ENCODE measurements at places on chromosomes 1 and 21.

GRCh38 chr1:115654663-115655305, 13.0 kb downstream of the VANGL1 start:
- no peak for DNase-seq

GRCh38 chr21:44290327-44291077, 4.8 kb downstream of the AIRE start:
- DNase-seq: peak; percentile 12

- DNase-seq: peak; percentile 80
Measured at GRCh38 chr1:11838349-11839272, 9.0 kb downstream of the NPPA start.

GRCh38 chr1:58841455-58841854, 57.6 kb upstream of the JUN start:
- DNase-seq: no peak

GRCh38 chr1:23751050-23751814, 8.0 kb downstream of the ELOA start:
- no peak for DNase-seq

DNA sequence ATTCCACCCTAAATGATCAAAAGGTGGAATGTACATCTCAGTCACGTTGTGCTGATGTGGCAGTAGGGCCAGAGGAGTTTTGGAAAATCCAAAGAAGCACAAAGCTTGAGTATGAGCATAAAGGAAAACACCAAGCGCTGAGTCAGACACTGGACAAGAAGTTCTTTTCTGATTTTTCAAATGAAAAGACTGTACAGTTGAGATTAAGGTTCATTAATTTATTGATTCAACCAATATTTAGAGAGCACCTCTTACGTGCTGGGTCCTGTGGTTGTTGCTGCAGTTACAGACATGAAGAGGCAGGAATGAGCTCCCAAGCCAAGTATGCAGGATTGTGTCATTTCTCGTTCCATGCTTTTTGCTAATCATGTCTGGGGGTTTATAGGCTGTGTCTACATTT, 28.9 kb upstream of the APP start:
- no peak for DNase-seq

DNA sequence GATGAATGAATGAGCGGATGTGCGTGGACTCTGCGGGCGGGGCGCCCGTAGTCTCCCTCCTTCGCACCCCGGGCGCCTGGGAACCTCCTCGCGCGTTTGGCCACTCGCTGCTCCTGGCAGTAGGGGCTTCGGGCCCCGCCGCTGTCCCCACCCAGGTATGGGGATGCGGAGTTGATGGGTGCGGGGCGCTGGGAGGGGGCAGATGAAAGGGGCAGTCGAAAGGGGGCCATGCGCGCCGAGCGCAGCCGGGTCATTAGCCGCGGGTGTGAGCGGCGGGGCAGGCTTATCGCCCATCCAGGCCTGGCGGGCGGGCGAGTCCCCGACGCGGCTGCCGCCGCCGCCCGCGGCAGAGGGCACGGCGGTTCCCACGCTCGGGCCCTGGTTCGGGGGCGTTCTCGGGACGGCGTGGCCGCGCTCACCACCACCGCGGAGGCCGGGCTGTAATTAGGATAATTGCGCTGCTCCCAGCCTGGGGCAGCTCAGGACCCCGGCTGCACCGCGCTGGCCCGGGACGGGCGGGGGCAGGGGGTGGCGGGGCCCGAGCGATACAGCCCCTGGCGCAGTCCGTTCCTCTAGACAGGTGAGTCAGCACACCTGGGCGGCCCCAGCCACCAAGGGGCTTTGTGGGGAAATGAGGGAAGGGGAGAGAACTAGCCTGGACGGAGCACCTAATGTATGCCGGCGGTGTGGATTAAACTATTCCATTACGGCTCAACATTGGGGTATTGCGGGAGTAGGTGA, 22.1 kb upstream of the CITED4 start:
- DNase-seq: no peak

DNA sequence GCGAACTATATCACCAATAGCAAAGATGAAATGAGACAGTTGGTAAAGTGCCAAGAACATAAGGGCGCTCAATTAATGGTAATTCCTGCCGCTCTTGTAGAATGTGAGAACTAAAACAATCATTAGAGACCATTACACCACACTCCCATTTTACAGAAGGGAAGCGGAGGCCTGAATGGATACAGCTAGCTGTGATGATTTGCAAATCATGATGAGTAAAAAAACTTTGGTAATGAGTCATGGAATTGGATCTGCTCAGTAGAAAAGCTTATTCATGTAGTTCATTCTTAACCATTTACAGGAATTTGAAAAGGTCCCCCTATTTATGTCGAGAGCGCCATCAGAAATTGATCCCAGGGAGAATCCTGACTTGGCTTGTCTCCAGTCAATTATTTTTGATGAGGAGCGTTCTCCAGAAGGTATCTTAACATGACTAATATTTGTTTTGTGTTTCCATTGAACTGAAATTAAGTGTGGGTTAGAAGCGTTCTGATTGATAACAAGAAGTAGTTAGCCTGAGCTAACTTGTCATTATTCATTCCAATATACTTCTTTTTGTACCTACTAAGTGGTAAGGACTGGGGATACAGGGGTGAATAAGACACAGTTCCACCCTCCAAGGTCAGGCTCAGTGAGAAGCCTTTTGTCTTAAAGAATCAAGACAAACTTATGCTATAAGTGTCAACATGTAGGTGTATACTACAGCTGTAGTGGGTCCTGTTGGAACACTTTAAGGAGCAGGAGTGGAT, 812 bp downstream of the TTC4 start:
- no peak for DNase-seq

GRCh38 chr1:67645495-67646144, 39.4 kb upstream of the GADD45A start:
- DNase-seq: peak; percentile 31

DNA sequence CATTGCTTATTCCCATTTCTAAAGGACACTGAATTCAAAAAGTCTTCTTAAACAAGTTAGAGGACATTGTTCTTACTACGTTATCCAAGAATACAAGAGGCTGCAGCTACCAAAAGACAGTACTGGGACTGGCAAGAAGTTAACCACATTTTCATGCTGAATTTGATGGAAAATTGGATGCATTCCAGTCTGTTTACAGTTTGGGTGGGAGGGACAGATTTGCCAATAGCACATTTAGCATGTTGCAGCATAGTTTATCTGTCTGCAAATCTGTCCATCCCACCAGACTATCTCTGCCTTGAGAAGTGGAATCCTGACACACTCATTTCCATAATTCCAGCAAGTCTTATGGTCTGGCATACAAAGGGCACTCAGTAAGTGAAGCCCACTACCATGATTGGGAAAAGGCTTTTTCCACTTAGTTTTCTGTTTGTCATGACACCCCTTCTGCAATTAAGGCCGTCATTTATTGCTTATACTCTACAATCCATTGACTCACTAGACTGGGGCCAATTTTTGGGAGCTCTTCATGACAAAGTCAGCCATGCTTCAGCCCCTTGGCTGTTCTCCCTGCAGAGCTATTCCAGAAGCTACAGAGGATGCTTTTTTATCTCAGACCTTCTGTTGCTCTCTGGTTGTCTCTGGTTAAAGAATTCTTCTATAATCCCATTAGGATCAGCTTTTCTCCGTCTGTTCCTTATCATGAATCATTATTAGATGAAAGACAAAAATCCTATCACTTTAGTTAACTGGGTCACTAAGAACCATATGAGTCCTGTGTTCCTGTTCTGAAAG, 355.8 kb upstream of the PTBP2 start:
- DNase-seq: no peak

- DNase-seq: peak; percentile 74
Measured at GRCh38 chr21:45403825-45404729, 888 bp upstream of the COL18A1 start.

GRCh38 chr1:7050751-7051665, 265.8 kb downstream of the CAMTA1 start:
- no peak for DNase-seq

GRCh38 chr1:69283516-69283915, 284.2 kb upstream of the LRRC7 start:
- no peak for DNase-seq

- DNase-seq: no peak
Measured at GRCh38 chr1:243550276-243550675, 294.4 kb downstream of the SDCCAG8 start.

GRCh38 chr1:15707239-15707925, 23.3 kb downstream of the PLEKHM2 start:
- no peak for DNase-seq

DNA sequence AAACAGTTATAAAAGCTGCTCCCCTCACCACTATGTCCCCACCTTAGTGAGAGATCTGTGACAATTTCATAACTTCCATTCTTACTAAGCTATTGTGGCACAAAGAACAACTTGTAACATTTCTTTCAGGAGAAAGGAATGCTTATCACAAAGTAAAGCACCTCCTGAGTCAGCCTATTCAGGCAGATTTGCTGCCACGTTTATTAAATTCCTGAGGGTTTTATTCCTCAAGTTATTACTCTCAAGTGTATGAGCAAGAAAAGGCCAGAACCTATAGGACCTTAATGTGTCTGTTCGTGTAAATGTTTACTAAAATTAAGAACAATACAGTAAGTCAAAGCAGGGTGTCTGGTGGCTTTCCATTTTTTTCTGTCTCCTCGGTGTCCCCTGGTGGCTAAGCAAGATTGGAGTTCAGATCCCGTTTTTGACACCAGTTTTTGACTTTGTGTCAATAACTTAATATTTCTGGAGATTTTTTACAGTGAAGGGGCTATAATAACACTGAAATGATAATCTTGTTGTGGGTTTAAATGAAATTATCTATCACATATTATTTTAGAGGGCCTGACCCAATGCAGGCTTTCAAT, 1539.6 kb downstream of the BRINP3 start:
- DNase-seq: no peak

DNA sequence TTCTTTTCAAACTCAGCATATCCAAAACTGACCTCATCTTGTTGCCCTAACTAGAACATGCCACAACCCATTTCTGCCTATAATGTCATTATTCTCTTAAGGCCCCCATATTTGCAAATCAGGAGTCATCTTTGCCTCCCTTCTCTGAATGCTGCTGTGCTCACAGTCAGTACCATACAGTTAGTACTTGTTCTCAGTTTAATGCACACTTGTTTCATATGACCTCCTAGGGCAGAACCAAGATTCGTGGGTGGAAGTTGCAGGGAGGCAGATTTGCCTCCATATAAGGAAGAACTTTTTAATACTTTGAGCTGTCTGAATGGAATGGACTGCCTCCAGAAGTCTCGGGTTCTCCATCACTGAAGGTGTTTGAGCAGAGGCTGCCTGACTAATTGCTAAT, 9.2 kb downstream of the CAP1 start:
- no peak for DNase-seq

DNA sequence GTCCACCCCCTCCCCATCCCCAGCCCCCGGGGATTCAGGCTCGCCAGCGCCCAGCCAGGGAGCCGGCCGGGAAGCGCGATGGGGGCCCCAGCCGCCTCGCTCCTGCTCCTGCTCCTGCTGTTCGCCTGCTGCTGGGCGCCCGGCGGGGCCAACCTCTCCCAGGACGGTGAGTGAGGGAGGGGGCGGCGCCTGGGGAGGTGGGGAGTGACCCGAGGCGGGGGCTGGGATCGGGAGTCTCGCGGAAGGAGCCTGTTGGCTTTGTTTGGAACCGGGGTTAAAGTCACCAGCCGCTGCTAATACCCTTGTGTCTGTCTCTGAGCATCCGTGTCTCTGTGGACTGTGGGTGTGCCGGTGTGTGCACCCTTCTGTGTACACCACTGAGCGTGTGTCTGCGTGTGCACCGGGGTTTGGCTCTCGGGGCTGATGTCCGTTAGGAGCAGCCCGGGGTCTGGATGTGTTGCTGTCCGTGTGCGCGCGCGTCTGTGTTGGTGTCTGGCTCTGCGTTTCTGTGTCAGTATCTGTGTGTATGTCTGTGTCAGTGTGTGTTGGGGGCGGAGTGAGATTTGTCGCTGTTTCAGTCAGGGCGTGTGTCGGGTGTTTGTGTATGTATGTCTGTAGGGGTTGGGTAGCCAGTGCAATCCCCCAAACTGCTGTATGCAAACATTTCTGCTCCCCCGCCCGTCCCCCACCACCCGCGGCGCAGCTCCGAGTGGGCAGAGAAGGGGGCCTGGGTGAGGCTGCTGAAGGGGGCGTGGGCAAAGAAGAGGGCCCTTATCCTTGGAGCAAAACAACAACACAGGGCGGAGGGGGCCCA, 480 bp downstream of the CADM3 start:
- no peak for DNase-seq

DNA sequence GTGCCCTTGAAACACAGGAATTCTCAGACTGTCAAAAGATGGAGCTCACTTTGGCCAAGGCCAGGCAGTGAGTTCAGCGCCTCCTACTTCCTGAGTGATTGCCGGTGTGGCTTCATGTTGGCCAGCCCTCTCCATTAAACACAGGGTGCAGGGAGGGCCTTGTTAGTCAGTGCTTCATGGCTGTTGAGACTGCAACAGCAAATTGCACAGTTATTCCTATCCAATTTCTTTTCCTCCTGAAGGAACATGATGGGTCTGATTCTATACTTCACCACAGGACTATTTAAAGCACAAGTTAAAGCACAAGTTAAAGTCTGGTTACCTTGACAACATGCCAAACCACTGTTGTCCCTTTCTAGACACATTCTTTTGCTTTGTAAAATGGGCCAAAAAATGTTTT, 156.6 kb downstream of the SIPA1L2 start:
- peak; percentile 50 for DNase-seq

- DNase-seq: no peak
Measured at GRCh38 chr1:182183606-182184005, 122.1 kb upstream of the ZNF648 start.

GRCh38 chr1:183632114-183632513, 3.5 kb downstream of the ARPC5 start:
- DNase-seq: no peak

DNA sequence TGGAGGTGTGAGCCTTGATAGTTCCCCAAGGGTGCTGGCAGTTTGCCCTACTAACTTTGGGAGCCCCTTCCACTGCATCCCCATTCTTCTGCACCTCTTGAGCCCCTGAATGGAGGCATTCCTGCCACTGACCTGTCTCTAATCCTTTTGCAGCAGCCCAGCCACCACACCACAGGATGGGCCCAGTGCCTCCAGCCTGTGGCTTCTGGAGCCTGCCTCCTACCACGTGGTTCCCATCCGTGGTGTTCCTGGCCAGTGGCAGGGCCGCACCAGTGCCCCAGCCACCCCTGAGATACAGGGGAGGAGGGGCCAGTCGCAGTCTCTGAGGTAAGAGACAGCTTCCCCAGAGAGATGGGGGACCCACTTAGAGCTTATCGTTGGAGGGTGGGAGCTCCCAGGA, 14.4 kb downstream of the INAVA start:
- no peak for DNase-seq

- no peak for DNase-seq
Measured at GRCh38 chr1:17775796-17776195, 20.7 kb downstream of the ACTL8 start.

GRCh38 chr1:36464605-36465393, 615 bp upstream of the MRPS15 start:
- DNase-seq: no peak

Data from right hindlimb (tissue), 1 donor.